ENCODE measurements at places on chromosomes 1 and 21.

- DNase-seq = peak; percentile 54
Measured at GRCh38 chr1:202275061-202275770, 66.5 kb downstream of the UBE2T start.

DNA sequence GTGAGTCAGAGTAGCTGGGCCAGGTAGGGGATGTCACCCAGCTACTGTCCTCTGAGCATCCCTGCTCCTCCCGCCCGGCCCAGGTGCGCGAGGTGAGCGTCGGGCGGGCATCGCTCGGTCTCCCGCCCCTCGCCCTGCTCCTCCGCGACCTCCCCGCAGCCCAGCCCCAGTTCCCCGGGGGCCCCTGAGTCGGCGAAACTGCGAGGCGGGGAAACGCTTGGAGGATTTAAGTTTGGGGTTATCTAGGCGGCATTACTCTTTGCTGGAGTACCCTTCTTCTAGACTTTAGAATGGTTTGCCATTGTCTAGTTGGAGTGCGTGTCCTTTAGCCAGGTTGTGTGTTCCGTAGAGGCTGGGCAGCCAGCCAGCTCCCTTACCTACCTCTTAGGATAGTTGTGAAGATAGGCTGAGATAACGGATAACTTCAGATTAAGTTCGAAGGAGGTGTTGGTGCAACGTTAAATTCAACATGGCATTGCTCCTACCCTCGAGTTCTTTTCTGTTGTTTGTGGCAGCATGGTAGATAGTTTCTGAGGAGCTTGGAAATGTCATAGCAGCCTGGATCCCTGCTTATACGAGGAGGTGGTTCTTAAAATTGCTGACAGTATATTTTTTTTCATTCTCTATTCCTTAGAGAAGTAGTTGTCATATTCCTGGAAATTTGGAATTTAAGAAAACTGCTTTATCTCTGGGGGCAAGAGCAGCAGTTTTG is 697 bp downstream of the AGO3 start:
- peak; percentile 20 for DNase-seq

- DNase-seq = no peak
Measured at GRCh38 chr1:169107603-169108208, 1.2 kb downstream of the ATP1B1 start.

DNA sequence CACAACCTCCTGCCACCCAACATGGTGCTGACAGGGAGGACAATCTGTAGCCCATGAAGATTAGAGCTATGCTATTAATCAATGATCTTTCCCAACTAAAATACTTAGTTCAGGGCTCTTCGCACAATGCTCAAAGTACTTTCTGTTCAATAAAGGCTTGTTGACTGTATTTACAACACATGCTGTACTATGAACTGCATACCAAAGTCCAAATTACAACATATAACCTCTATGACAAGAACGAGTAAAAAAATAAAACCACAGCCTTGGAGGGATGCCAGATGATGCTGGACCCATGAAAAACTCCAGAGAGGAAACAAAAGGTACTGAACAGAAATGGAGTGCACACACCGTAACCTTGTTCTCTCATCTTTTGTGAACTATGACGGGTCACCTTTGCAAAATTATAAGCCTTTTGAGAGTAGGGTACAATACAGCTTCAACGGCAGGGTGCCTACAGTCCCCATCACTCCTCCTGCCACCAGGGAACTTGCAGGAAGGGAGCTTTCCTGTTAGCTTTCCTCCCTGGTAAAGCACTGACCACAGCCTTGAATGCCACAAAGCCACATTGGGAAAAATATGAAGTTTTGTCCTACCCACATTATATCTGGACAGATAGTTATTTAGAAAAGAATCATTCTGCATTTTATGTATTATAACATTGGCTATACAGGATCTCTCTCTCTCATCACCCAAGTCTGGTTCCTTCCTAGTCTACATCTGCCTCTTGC is 175.6 kb downstream of the NRIP1 start:
- no peak for DNase-seq

- no peak for DNase-seq
Measured at GRCh38 chr1:203082571-203083462, 3.0 kb downstream of the MYOG start.

DNA sequence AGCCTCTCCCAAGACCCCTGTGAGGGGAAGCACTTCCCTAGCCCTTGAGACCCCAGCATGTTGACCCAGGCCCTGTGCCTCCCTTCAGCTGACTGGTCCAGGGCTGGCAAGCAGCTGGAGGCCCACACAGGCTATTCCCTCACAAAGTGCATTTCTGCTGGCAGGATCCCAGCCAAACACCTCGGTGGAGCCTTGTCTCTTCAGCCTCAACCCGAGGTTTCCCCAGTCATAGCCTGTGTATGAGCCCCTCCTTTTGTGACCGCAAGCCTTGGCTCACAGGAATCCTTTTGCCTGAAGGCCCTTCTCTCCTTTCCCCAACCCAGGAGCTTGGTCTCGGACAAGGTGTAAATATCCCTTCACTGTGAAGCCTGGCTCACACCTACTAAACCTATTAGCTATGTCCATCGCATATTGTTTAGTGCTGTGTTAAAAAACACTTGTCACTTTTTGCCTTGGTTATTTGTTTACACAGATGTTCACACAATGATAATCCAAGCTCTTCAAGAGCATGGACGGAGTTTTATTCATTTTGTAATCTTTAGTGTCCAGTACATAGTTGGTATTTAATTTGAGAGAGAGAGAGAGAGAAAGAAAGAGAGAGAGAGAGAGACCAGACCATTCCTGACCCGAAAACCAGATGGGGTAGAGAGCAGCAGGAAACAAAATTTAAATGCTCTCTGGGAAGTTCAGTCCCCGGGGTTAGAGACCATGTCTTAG is 8.5 kb upstream of the CD247 start:
- DNase-seq = no peak

DNA sequence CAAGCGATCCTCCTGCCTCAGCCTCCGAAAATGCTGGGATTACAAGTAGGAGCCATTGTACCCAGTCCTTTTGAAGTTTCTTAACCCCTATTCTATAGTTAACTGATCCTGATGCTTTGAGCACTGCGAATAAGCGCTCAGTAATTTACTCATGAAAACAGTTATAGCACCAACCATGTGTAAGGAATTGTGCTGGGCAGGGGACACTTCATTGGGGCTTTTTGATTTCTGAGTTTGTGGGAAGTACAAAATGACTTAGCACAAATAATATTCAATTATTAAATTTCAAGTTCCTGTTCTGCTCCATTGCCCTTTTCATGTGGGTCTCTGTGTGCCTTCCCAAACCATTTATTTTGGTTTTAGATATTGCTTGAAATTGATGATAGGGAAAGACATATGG is 6.2 kb upstream of the HIPK1 start:
- DNase-seq = no peak

- no peak for DNase-seq
Measured at GRCh38 chr1:202725526-202725925, 15.3 kb upstream of the SYT2 start.

DNA sequence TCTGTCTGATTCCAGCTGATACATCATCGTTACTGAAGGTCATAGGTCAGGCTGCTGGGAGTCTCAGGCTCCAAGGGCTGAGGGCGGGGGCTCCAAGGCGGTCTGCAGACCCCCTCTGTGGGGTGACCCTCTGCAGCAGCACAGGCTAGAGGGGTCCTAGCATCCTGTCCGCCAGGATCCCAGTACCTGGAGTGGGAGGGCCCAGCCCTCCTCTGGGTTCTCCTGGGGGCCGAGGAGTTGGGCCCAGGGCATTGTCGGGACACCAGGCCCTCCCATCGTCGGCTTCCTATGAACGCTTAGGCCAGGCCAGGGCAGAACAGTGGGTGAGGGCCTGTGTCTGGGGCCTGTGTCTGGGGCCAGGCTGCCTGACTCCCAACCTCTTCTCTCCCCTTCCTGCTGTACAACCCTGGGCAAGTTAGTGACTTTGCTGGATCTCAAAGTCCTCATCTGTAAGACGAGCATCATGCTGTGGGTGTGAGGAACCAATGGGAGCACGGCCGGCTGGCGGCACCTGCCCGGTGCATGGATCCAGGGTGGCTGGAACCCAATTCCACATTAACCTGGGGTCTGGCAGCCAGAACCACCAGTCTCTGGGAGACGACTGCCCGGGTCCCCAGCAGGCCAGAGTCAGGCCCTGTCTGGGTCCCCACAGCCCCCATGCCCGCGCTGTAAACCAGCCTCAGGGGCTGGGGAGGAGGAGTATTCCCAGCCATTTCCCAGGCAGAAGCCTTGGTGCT is 56.2 kb upstream of the COL18A1 start:
- no peak for DNase-seq

DNA sequence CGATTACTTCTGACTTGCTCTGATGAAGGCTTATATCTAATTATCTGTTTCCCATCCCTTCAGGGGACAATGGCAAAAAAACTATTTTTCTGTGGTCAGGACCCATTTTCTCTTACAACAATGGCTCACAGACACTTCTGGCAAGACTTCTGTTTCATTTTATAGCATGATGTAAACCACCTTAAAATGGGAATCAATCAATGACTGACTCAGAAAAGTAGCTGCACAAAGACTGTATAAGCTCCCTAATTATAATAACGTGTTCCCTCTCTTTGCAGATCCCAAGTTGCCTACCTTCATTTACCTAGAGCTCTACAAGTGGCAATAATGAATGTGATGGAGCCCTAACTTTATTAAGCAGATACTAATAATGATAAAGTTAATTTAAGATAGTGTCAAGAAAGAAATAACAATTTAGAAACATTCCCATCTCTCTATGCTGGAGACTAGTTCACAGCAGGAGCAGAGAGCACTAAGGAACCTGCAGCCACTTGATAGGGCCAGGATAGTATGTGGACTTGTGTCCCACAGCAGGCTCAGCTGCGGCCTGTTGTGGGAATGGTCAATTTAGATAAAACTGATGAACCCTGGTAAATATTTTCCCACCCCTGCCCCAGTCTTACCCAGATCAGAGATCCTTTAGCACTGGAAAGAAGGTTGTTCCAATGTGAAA is 538 bp downstream of the GBP2 start:
- no peak for DNase-seq

- no peak for DNase-seq
Measured at GRCh38 chr1:64505944-64506655, 36.2 kb downstream of the CACHD1 start.

- no peak for DNase-seq
Measured at GRCh38 chr1:167772436-167772835, 50.7 kb downstream of the MPZL1 start.

GRCh38 chr1:197066277-197066676 is 783 bp downstream of the F13B start:
- no peak for DNase-seq

- no peak for DNase-seq
Measured at GRCh38 chr1:247212627-247213617, 41.1 kb upstream of the ZNF124 start.

DNA sequence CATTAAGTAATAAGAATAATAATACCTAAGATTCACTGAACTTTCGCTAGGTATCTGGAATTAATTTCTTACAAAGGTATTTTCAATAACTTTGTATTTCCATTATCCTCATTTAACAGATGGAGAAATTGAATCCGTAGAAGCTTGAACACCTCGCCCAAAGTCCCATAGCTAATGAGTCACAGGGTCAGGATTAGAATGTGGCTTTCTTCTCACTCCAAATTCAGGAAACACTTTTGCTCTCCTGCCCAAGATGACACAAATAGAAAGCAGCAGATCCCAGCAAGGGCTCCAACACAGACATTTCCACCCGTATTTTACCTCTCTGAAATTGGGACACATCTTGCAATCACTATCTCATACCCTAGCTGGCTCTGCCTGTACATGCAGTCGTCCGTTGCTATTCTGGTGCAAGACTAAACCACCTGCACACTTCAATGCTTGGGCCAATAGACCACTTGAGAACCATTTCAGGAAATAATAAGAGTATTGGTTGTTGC is 125.9 kb upstream of the GREM2 start:
- no peak for DNase-seq

- DNase-seq = no peak
Measured at GRCh38 chr1:24955161-24955560, 25.1 kb upstream of the RUNX3 start.

DNA sequence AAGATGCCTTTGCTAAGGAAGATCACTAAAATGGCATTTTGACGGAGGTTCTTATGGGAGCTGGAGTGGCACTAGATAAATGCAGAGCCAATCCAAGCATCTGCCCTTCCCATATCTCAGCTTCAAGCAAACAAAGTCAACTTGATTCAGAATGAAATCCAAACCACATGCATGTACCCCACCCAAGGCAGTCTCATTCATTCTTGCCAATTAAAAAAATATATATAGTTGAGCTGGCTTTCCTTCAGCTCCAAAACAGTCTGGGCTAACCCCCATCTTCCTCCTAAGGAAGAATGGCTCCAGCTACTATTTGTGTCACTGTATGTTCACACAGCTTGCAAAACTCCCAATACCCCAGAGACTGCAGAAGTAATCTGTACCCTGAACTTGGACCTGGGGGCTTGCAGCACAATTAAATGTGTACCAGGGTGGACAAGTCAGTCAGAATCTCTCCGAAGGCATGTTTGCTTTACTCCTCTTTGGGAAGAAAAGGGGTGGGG is 35.4 kb downstream of the GPR3 start:
- DNase-seq = no peak

- DNase-seq = no peak
Measured at GRCh38 chr1:58900396-58900795, 116.5 kb upstream of the JUN start.

DNA sequence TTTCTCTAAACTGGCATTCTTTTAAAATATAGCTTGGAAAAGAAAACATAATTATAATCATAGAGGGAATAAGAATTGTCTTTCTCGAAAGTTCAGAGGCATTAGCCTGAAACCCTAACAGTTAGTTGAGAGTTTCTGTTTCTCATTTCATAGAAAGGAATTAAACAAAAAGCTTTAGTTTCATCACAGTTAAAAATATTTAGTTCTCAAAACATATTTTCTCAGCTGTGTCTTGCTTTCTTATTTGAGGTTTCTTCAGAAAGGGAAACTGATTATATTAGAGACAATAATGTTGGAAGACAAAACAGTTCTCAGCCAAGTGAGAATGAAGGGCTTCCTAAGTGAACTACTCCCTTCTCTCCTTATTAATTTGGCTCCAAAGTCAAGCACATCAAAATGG is 75.4 kb upstream of the C1orf105 start:
- DNase-seq = no peak

GRCh38 chr1:198259333-198260074 is 102.7 kb downstream of the NEK7 start:
- no peak for DNase-seq

GRCh38 chr21:42118901-42119300 is 47.8 kb downstream of the UMODL1 start:
- no peak for DNase-seq

Measured in lower leg skin (tissue), 4 donors.